ENCODE measurements at places on chromosomes 6 and 20.

DNA sequence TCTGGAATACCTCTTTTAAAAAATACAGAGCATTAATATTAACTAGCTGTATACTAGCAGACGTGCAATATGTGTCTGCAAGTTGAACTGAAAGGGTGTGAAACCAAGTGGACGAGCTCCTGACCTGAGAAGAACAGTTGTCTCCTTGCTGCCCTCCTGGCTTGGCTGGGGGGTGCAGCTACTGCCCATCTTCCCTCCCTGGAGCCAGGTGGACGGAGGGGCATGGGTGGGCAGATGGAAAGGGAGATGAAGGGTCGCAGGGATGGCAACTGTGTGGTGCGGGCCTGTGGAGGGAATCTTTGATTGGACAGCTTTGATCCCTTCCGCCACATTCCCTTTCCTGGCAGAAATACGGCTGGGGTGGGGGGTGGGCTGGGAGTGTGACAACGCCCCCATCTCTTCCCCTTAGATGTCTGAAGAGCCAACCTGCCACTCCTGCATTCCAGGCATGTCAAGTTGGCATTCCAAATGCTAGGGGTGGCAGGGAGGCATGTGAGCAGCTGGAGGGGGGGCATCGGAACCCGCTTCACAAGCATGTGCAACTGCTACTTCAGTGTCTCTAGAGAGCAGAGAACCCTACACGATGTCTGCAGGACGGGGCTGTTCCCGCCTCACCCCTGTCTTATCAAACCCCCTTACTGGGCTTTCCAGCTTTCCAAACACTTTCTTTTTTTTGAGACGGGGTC lies 37.3 kb downstream of the SRSF3 start:
- DNase-seq: no peak

- DNase-seq: no peak
Observed at GRCh38 chr20:3728876-3729275, 3.6 kb upstream of the HSPA12B start.

DNA sequence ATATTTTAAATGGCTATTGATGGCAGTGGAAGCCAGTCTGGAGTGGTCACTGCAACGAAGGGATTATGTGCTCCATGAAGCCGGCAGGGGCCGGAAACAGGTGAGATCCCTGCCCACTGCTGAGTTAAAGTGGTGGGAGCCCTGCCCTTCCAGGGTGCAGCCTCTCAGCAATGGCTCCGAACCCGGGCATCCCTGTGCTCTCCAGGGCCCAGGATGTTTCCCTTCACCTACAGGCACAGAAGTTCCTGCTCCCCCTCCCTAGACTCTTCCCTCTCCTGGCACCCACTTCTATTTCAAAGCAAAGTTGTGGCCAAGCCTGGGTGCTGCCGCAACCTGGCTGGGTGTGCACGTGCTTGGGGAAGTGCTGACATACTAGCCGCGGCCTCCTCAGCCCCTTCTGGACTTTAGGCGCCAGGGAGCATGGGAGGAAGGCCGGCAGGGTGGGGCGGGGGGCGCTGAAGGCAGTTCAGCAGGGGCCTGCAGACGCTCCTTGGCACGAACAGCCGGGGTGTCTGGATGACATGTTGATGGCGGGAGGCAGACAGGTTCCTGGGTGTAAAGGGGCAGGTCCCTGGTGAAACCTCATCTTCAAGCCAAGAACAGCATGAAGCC lies 452.3 kb downstream of the HTR1B start:
- DNase-seq: no peak

GRCh38 chr6:18492972-18493371 lies 105.8 kb downstream of the RNF144B start:
- DNase-seq: no peak

- no peak for DNase-seq
Observed at GRCh38 chr6:36248980-36249379, 20.9 kb upstream of the PNPLA1 start.

- no peak for DNase-seq
Observed at GRCh38 chr6:34852406-34853085, 35.3 kb downstream of the TAF11 start.

- DNase-seq: no peak
Observed at GRCh38 chr6:105400501-105400900, 2.4 kb downstream of the PREP start.

DNA sequence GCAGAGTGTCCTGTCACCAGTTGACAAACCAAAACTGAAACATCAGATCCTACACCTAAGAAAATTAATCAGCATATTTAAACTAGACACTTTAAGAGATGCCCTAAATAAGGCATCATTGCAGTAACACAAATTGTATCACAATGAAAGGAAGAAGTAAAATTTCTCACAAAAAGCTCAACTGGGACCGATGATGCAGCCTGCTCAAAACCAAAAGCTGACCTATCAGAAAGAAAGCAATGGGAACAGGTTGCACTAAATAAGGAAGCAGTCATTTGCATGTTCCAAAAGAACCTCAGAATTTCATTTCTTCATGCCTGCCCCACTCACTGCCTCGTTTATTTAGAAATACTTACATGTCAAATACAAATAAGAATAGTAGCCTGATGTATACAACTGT lies 12.1 kb downstream of the HIVEP2 start:
- no peak for DNase-seq

GRCh38 chr20:24452498-24453127 lies 16.8 kb upstream of the SYNDIG1 start:
- no peak for DNase-seq

- no peak for DNase-seq
Observed at GRCh38 chr6:69594405-69594804, 202.4 kb downstream of the LMBRD1 start.

- no peak for DNase-seq
Observed at GRCh38 chr6:138400326-138400725, 3.7 kb upstream of the HEBP2 start.
